ENCODE measurements at places on chromosomes 1 and 21. TPM values are rescaled to one million over a fixed set of nuclear protein-coding genes. Genes with fewer than 3 reads are reported as not detected.

Gene PGLYRP3
- total RNA-seq = not detected

Gene FMOD
- not detected for total RNA-seq

Gene KRTAP7-1
- total RNA-seq = not detected

Gene TTC34
- total RNA-seq = 0.02 TPM

Gene OR2G3
- total RNA-seq = not detected

Gene RABGAP1L
- total RNA-seq = 5.2 TPM

Gene FAM43B
- 2.8 TPM for total RNA-seq

Gene LCE1A
- total RNA-seq = not detected

Gene CYP4A22
- total RNA-seq = not detected

Gene GUK1
- 156 TPM for total RNA-seq

Gene NIBAN1
- total RNA-seq = 0.79 TPM

Gene OR2L8
- not detected for total RNA-seq

Gene PLPP3
- total RNA-seq = 25.0 TPM

Gene ZSCAN20
- 1.6 TPM for total RNA-seq

Gene GSTM3
- total RNA-seq = 23.2 TPM

Gene PAFAH2
- 7.7 TPM for total RNA-seq

Gene LCE1F
- not detected for total RNA-seq

Gene C4BPB
- 1.5 TPM for total RNA-seq

Gene S100A2
- total RNA-seq = 24.6 TPM

Gene ANKRD65
- 0.03 TPM for total RNA-seq

Gene OR2T11
- total RNA-seq = not detected

Gene CALML6
- 0.23 TPM for total RNA-seq

Gene ARMH1
- 0.66 TPM for total RNA-seq

Gene HES3
- total RNA-seq = not detected

Gene TUFT1
- total RNA-seq = 7.9 TPM

Gene SLC16A1
- 40.9 TPM for total RNA-seq

Gene TDRD10
- total RNA-seq = not detected

Gene NFIA
- 8.9 TPM for total RNA-seq

Gene PLA2G5
- total RNA-seq = not detected

Gene MRAP
- total RNA-seq = not detected

Gene TMEM82
- total RNA-seq = not detected

Gene CYP4X1
- not detected for total RNA-seq

Gene SPRR2D
- not detected for total RNA-seq

Gene TADA1
- total RNA-seq = 13.4 TPM

Gene SPATA17
- total RNA-seq = 2.1 TPM

Gene SYNC
- total RNA-seq = 11.4 TPM

Gene KRTAP19-4
- not detected for total RNA-seq

Gene TIE1
- not detected for total RNA-seq

Gene KRTAP12-1
- not detected for total RNA-seq

Gene TRAF3IP3
- total RNA-seq = not detected

Gene TRIM46
- total RNA-seq = 2.0 TPM

Gene SPRR2A
- total RNA-seq = not detected

Gene CLIC6
- 0.08 TPM for total RNA-seq

Gene KCNC4
- 2.8 TPM for total RNA-seq

Gene SV2A
- 0.15 TPM for total RNA-seq

Gene IL24
- total RNA-seq = 0.39 TPM

Gene AZIN2
- total RNA-seq = 0.86 TPM

Gene LCE2C
- not detected for total RNA-seq

Gene RNU1-4
- total RNA-seq = 44.9 TPM

Gene XCL1
- total RNA-seq = not detected

Gene KIAA1614
- 1.4 TPM for total RNA-seq

Gene GBP2
- 0.65 TPM for total RNA-seq

Gene GCSAML
- total RNA-seq = not detected

Gene FAAP20
- 60.7 TPM for total RNA-seq

Gene RAB7B
- total RNA-seq = 1.1 TPM

Gene GBP3
- 0.67 TPM for total RNA-seq

Gene CSRP1
- 380 TPM for total RNA-seq

Gene DISP3
- 0.48 TPM for total RNA-seq

Gene AMIGO1
- 1.3 TPM for total RNA-seq

All from A549 treated with AZD2906 at 1 μM for 4 hours (cell line).